ENCODE measurements at places on chromosomes 12 and 14.

DNA sequence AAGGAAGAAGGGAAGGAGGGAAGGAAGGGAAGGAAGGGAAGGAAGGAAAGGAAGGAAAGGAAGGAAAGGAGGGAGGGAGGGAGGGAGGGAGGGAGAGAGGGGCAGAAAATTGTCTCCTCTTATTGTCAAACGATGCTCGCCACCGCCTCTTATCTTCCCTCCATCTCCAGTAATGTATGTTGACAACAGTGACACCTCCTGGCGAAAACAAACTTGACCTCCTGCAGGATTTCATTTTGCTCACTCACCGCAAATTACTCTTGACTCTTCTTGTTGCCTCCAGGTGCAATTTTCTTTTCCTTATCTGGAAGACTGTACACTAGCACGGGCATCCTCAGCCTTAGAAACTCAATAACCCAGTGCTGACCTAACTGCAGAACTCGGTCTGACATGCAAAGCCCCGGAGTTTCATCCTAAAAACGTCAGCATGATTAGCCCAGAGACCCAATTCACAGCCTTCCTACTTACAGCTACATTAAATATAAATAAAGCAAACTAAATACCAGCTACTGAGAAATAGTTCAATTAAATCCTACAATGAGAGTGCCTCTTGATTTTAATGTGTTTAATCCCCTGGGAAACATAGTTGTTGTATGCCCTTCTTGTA, 512.4 kb upstream of the TMPO start:
- no peak for DNase-seq

DNA sequence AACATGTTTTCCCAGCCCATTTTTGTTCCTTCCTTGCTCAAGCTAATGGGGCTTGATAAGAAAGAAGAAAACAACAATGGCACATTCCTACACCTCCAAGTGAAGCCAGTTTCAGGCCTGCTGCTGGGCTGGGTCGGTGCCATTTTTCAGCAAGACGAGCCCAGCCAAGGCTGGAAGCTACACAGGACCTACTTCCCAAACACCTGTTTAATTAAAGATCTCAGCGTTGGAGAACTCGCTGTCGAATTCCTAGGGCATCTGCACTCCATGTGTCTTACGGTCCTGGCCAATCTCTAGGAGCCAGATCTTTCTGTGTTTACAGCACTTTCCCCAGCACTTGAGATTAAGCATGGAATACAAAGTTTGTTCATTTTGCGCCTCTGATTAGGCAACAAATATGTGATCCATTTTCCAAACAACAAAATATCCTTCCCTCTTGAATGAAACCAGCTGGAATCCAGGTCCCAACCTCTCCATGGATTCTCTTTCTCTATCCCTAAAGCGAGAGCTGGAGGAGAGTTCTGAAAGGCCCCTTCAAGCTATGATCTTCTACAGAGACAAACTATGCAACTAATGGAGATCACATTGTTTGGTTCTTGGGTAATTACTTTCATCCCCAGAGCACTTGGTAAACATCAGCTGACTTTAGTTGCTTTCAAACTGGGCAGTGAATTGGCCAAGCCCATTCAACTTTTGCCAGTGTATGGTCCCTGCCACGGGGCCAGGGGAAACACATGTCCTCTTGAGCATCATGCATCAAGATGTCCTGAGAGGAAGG, 34.3 kb upstream of the TC2N start:
- no peak for DNase-seq

DNA sequence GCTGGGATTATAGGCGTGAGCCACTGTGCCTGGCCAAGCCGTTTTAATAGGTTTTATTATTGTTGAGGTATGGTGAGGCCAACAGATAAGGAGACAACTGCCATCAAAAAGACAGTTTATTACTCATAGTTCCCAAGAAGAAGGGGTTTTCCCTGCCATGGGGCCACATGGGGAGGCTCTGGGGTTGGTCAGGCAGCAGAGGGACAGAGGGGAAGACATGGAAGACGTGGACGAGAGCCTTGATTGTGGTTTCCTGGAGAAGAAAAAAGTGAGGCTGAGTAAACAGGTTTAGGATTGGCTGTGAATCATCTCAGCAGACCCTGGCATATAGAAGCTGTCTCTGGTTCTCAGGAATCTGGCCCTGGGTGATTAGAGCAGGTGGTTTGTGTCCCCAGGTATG, 69.9 kb downstream of the FOXN4 start:
- DNase-seq = no peak

DNA sequence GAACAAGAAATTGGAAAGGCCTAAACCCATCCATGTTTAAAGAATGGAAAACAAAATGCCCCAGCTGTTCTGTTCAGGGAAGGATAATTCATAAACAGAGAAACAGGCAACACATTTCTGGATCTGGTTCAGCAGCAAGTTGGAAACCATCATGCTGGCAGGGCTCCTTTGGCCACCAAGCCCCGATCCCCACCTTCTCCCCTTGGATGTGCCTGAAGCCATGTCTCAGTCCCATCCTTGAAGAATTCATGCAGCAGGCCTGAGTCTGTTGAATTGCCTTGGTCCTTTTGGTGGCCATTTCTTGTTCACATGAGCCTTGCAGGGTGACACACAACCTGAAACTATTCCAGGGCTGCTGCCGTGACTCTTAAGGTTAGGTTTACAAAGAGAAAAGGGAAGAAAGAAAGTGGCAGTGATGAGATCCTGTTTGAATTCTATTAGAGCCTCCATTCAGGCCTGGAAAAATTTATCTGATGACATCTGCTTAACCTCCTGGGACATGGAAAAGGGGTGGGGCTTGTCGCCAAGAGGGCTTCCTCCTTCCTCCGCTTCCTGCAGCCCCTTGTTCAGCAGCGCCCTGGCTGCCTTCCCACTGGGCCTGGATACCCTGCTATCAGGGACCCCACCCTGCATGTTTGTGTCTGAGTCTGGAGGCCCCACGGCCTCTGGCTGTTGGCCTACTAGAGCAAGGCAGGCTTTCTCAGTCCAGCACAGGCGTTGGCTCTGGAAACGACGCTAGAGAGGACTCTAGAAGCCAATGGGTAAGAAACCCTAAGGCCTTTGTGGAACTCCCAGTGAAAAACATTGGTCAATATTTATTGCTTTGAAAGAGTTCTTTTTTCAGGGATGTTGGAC, 341.9 kb downstream of the C12orf75 start:
- DNase-seq = peak; percentile 75

DNA sequence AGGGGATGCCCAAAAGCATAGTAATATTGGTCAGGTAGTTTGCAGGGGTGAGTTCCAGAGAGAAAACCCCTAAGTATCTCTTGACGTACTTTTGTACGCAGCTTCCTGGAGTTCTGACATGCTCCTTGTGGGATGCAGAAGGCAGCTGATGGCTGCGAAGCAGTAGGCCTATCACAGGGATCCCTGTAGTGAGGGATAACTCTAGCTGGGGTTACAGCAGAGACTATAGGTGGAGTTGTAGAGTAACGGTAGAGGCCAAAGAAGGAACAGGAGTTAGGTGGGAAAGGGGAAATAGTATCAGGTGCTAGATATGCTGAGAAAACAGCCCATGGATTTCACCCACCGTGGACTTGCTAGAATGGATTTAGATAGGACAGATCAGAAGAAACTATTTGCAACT, 37.3 kb downstream of the MGST1 start:
- no peak for DNase-seq

- DNase-seq = no peak
Measured at GRCh38 chr12:80715713-80716249, 931 bp upstream of the MYF5 start.

DNA sequence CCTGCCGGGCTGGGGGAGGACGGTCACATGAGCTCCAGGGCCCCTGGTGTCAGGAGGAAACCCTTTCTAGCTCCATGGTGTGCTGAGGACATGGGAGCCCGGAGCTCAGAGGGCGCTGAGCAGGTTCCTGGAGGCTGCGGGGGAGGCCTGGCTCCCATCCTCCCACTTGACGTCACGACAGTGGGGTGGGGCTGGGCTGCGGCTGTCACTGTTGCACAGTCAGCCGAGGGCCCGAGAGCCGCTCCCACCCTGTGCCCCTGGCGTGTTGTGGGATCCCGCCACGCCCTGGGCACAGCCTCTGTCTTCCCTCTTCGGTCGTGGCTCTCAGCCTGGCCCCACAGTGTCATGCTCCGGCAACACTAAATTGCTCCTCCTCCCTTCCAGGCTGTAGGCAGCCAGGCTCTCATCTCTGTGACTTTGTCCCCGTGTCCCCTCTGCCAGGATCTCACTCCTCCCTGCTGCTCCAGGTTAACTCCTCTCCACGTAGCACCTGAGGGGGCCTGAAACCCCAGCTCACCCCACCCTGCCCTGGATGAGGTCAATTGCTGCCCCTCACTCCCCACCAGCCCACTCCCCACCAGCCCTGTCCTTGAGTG, 33.0 kb downstream of the BEGAIN start:
- no peak for DNase-seq

DNA sequence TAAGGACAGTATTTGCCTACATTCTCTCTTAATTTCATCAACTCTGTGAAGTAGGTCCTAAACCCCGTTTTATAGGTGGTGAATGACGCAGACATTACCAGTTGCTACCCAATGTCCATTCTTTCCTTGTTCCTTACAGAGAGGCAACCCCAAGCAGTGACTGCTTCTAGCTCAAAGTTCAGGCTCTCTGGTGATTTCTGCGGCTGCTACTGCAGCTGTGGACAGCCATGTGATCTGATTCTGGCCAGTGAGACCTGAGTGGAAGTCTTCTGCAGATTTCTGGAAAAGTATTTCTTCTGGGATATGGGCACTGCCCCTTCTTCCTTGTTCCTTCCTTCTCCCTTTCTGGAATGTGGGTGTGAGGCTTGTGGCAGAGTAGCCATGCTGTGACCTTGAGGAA, 82.9 kb downstream of the ARF6 start:
- no peak for DNase-seq

GRCh38 chr12:56257491-56258067, 605 bp downstream of the ANKRD52 start:
- no peak for DNase-seq

GRCh38 chr12:53947743-53948142, 7.0 kb upstream of the HOXC12 start:
- no peak for DNase-seq

GRCh38 chr14:64654901-64655300, 49.3 kb upstream of the PLEKHG3 start:
- DNase-seq = no peak

GRCh38 chr12:120901818-120902217, 2.3 kb downstream of the SPPL3 start:
- no peak for DNase-seq

DNA sequence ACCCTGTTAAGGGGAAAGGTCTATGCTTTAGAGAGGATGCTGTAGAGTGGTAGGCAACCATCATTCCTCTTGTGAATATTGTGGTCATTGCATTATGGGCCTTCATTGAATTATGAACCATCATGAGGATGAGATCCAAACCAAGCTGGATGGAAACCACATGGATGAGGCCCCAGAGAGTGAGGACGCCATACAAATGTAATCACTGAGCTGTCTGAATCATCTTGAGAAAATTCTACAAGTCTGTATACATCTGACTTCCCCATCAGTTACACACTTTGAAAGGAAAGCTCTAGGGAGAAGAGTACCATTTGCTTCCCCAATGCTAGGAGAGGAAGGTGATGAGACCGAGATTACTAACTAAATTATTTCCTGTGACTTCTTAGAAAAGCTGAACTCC, 172.9 kb downstream of the CACNA1C start:
- DNase-seq = no peak

DNA sequence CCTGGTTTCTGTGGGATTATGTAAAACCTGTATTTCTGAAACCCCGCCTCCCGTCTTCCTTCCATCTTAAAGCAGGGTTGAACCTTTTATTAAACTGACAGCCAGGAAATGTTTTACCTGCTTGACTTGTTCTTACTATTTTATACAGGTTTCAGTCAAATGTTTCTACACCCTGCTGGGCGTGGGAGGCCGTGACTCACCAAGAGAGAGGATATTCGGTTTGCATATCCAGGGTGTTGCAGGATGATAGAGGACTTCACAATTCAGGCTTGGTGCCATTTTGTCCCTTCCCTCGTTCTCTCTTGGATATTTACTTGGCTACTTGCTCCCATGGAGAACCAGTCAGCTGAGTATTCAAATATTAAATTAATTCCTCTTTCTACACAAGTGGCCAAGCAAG, 69.7 kb downstream of the ARF6 start:
- no peak for DNase-seq

DNA sequence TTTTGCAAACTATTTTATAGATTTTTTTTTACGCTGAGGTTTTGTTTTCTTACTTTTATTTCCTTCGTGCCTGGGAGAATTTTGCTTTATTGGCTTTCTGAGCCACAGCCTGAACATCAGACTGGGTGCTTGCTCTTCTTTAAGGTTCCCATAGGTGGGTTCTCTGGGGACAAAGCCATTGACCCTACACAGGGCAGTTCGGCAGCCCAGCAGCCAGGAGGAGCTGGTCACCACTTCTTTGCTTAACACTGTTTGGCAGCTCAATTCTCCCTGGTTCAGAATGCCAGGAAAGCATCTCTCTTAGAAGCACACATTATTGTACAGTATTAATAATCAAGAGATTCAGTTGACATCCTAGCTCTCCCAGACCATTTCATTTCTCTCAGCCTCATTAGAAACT, 140.8 kb upstream of the NEDD1 start:
- no peak for DNase-seq

GRCh38 chr12:127363392-127363791, 903.6 kb upstream of the TMEM132C start:
- DNase-seq = no peak

DNA sequence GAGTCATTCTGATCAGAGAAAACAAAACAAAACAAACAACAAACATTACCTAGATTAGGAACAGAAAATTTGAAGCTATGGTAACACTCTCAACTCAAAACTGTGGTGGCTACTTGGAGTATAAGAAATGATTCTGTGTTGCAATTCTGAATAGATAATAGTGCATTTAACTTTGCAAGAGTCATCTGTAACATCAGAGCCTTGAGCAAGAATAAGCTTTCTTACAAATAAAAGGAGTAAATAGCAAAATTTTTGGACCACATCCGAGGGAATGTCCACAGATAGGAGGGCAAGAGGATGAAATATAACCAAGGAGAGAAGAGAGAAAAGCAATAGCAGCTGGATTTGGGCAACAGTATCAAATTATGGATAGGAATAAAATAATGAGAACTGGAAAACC, 1090.6 kb downstream of the SLC6A15 start:
- DNase-seq = no peak

DNA sequence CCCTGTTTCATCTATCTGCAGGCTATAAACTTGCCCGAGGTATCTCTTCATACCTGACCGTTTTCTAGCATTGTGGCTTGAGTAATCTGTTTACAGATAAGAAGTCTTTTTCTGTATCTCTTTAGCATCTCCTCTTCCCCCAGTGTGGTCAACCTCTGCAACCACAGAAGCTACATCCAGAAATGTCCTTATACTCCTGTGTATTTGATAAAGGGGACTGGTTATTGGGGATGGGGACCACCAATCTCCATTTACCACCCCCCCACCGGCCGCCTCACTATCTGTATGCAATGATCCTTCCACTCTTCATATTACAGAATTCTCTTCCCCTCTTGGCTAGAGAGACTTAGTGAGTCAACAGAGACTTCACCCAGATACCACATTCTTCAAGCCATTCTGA, 3.4 kb upstream of the RPAP3 start:
- no peak for DNase-seq

- DNase-seq = no peak
Measured at GRCh38 chr12:69935651-69936100, 110.6 kb downstream of the MYRFL start.
